ENCODE measurements at places on chromosomes 13 and 19.

GRCh38 chr19:6890401-6890913 is 3.1 kb downstream of the ADGRE1 start:
- no peak for DNase-seq

GRCh38 chr13:51632591-51633362 is 48.5 kb downstream of the WDFY2 start:
- DNase-seq, result no peak

DNA sequence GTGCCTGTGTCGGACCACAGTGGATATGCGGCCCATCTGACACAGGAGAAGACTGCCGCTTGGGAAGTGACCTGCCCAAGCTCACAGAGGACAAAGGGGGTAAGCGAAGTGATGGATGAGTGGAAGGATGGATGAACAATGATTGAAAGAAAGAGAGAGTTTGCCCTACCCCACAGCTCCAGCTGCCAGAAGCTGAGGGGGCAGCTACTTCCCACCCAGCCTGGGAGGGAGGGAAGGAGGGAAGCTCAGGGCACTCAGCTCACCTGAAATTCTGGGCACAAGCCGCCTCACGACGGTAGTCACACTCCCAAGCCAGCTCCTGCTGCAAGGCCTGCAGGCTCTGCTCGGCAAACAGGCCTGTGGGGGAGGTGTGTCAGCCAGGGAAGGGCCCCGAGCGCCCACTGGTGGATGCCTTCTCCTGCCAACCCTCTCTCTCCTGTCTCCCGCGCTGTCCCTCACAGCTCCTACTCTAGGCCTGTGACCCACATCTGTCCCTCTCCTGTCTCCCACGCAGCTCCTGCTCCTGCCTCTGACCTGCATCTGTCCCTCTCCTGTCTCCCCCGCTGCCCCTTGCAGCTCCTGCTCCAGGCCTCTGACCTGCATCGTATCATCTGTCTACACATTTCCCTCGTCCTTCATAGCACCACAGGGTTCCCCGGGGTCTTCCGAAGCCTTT is 12.0 kb upstream of the NUMBL start:
- no peak for DNase-seq

DNA sequence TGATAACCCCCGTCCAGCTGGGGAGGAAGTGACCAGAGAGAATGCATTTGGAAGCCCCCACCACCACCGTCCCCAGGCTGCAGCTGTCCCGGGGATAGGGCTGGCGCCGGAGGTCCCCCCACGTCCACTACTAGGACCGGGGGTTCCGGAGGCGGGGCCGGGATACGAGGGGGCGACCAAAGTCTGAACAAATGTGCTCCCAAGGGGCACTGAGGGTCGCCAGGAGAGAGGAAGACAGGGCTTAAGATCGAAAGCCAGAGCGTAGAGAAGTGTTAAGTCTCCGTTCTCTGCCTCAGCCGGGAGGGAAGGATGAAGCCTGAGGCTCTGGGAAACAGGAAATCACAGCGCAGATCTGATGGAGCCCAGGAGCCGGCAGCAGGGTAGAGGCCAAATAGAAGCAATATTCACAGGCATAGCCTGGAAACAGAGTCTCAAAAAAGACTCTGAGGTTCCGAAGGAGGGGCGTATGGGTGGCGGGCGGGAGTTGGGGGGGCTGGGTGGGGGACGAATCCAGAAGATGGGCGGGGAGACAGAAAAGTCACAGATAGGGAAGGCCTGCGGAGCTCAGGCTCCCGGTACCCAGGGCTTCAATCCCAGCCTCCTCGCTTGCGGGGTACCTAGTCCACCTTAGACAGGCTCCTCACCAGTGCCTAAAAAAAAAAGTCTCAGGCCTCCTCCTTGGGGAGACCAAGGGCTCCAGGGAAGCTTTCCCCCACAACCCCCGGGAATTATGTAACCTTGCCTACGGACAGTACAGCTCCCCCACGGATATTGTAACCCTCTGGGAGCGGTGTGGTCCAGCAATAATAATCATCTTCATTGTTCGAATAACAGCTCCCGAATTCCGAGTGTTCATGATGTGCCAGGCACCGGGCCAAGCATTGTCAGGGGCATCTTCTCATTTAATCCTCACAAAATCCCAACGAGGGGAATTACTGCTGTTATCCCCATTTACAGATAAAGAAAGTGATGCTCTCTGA is 1.1 kb upstream of the ERF start:
- DNase-seq, result no peak

DNA sequence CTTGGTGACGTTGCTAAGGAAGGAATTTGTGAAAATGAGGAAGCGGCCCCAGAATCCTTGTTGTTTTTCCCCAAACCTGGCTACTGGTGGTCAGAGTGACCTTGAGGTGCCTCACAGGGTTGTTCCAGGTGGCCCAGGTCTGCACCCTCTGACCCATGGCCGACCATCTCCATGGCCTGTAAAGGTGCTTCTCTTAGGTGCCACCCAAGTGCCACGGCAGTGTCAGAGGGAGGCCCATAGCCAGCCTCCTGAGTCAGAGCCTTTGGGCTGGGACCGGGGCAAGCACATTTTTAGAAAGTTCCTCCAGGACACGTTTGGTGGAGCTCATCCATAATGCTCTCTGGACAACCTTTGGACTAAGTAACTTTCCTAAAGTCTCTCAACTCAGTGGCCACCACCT is 83.9 kb upstream of the IRS2 start:
- DNase-seq, result no peak

DNA sequence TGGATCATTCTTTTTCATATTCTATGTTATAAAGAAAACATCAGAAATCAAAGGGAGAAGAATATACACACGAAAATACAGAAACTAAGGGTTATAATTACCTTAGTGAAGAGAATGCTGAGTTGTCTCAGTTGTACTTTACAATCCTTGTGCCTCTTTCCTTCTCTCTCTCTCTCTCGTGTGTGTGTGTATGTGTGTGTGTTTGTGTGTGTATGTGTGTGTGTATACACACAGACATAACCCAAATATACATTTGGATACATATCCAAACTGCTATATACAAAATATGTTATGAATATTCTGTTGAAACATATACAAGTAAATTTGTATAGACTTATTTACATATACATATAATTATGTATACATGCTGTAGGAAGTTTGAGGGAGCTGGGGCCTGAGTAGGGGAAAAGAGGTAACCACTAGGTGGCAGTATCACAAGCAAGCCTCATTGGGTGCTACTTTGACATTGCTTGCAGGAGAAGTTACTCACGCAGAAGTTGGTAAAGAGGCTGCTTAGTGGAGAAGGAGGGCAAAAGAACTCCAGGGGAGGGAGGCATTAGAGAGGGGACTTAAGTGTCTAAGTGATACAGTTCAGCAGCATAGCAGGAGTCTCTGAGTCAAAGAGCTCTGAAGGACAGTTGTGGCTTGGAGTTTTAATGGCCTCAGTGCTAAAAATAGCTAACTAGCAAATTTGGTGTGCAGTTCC is 465.1 kb upstream of the PCDH20 start:
- DNase-seq, result peak; percentile 4

DNA sequence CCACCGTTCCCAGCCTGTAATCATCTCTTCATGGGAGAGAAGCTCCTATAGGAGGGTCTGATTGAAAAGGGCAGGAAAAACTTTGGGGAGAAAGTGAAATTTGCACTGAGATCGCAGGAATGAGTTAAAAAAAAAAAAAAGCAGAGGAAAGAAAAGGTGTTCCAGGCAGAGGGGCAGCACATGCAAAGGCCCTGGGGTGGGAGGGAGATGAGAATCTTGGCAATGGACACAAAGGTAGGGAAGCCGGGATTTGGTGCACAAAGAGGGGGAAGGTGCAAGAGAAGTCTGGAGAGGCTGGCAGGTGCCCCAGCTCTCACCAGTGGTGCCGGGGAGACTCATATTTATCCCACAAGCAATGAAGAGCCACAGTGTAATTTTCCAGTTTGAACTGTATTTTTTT is 16.4 kb upstream of the GPR32 start:
- no peak for DNase-seq

- DNase-seq, result no peak
Observed at GRCh38 chr13:50404116-50404515, 388.9 kb downstream of the KCNRG start.

- no peak for DNase-seq
Observed at GRCh38 chr13:103762523-103762922, 696.3 kb upstream of the SLC10A2 start.

DNA sequence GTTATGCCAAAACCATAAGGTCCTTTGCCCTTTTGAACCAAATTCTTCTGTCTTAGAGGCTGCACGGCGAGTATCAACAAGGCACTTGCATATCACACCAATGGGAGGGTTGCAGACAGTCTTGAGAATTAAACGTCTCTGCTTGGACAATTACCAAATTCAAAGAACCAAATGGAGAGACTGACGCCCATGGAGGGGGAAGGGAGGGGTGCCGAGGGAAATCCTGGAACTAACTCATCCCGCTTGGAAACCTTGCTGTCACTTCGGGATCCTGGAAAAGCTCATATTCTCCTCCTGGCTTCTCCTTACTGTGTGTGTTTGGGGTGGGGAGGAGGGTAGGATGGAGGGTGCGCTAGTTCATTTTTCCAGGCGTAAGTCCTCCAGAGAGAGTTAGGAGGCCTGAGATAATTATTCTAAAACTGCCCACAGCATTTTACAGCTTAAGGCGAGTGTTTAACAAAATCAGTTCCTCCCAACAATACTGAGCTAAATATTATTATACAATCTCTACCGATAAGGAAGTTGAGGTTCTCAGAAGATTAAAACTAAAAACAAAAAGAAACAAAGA is 425.1 kb downstream of the TSHZ3 start:
- DNase-seq, result no peak

DNA sequence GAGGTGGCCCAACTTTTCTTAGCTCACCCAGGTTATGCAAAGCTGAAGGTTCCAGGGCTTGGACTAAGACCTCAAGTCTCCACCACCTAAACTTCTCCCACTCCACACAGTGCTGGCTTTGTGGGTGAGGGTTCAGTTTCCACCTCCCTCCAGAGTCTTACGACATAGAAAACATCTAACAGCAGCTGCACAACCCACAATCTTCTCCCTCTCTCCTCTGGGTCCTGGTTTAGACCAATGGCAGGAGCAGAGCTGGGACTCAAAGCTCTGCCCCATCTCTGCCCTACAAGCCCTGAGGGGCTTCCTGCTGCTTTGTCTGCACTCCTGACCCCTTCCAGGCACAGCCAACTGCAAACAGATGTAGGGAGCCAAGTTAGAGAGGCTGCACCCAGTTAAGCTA is 16.0 kb downstream of the IRGC start:
- no peak for DNase-seq

- no peak for DNase-seq
Observed at GRCh38 chr19:8466018-8466417, 21.2 kb downstream of the HNRNPM start.

- DNase-seq, result no peak
Observed at GRCh38 chr13:32837973-32838927, 178.0 kb upstream of the KL start.

Data from NCI-H1092 (cell line).